Daoy (cell line): ENCODE measurements at places on chromosomes 16 and 17. TPM values are rescaled to one million over a fixed set of nuclear protein-coding genes. Genes with fewer than 3 reads are reported as not detected.

DNA sequence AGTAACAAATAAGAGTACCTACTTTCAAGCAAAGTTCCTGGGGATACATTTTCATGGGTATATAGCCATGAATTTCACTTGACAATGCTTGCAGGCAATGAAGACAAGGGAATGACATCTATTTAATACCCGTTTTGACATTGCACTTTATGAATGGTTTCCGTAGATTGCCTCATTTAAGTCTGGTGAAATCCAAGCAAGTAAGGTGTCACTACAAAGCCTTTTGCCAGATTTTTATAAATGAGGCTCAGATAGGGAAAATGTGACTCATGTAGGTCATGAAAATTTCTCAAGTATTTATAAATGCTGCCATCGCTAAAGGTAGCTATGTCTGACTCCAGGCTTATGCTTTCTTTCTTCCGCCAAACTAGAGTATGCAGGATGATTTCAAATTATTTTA, 644.3 kb downstream of the CDH8 start:
- no peak for DNase-seq

NOL11 gene
- 104 and 105 TPM in 2 replicates for total RNA-seq

RNF43 gene
- total RNA-seq, result 0.57 and 1.5 TPM in 2 replicates

DNA sequence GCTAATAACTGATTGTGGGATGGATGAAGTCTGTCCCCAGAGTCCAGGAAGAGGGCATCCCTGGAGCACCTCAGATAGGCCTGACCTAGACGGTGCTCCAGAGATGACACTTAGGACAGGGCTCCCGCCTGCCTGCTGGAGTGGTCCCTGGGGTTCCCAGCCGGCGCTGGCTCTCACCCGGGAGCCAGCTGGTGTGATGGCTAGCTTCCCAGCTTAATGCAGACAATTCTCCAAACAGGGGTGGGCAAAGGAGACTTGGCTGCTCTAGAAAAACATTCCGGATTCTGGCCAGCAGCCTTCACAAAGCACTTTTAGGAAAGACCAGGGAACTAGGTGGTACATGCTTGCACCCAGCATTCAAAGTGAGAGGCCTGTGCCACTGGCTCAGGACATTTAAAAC, 18.6 kb downstream of the ACE start:
- no peak for DNase-seq
